ENCODE measurements at places on chromosomes 7 and 10.

DNA sequence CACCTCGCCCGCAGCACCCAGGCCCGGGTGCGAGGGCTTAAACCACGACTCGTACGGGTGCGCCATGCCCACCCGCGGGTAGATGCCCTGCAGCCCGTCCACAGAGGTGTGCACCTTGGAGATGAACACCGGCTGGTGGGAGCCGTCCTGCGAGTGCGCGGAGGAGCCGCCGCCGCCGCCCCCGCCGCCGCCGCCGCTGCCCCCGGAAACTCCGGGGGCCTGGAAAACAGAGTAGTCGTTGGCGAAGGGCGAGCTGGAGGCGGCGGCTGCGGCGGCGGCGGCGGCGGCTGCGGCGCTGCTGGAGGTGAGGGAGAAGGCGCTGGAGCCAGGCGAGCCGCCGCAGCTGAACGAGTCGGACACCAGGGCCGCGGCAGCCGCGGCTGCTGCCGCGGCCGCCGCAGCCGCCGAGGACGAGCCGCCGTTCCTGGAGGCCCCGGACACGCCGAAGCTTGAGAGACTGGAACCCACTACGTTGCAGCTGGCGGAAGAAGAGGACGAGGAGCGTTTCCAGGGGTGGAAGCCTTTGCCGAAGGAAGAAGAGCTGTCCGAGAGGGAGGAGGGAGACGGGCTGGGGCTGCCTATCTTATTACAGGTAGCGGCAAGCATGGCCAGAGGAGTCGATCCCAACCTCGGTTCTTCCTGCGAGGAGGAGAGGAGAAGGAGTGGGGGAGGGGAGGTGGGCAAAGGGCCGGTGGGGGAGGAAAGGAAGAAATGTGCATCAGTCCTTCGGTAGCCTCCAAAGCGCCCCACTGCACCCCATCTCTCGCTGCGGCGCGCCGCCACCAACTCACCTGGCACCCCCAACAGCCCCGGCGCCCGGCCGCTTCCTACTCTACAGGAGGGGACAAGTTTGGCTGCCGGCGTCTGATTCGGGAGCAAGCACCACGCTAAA is 1.3 kb downstream of the SP8 start:
- DNase-seq, result no peak

DNA sequence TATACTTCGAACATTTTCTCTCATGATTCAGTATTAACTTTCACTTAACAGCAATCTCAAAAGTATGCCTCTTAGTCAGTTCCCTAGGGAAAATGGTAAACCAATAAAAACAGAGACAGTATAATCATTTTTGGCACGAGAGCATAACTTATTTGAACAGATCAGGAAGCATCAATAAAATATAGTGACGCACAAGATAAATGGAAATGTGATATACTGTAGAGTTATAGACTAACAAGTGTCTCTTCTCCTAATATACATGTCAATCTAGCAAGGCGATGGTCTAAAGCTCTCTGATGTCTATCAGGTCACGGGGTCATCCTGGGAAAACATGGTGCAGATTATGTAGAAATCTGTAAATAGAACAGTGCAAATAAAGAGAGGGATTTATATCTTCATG is 131.6 kb downstream of the HGF start:
- no peak for DNase-seq

DNA sequence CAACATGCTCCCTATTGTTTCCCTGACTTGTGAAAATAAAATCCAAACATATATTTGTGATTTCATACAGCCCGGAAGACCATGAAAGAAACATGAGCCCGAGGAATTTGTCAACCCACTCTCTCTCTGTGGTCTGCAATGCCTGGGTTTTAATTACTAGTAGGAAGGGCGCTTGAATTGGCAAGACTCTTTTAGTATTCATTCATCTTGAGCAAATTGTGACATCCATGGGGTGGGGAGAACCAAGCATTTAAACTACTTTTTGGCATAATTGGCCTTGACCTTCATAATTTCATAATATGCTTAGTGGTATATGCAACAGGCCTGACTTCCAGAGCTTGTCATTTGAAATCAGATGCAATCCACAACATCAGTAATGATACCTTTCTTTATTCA is 142.4 kb upstream of the BMPER start:
- no peak for DNase-seq

GRCh38 chr7:124765401-124766352 is at the start of gene GPR37:
Gene GPR37, minus strand, starts transcription at chr7:124765792. Its CDS starts 816 bp downstream, at chr7:124764976.
- DNase-seq, result no peak

GRCh38 chr10:42242135-42242805 is 396.1 kb downstream of the ZNF33B start:
- no peak for DNase-seq

GRCh38 chr7:43729924-43730248 is 563 bp upstream of the COA1 start:
- no peak for DNase-seq

DNA sequence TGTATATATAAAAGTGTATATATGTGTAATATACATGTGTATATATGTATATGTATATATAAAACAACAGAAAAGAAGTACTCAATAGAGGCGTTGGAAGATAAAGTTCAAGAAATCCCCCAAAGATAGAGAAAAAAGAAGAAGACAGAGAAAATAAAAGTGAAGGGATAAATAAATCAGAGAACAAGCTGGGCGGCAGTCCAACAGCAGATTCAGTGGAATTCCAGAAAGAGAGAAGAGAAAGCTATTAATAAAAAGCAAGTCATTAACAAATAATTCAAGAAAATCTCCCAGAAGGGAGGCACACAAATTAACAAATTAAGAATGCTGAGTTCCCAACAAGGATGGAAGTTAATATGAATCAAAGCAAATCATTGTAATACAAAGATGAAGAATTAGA is 59.3 kb upstream of the RNF148 start:
- DNase-seq, result no peak

DNA sequence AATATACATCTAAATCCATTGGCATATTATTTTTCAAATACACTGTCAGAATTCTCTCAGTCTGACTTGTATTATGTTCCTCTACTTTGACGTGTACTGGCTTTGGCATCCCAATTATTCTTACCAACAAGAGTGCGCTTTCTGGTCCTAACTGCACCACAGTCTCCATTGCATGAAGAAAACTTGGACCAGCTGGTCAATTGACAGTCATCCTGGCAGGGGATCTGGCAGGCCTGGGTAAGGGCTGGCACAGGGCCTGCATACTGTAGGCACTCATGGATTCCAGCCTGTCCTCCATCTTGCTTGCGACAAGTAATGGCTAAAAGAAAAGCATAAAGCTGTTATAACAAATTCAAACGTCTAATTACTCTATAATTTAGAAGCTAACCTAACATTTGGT is 384.9 kb downstream of the THSD7A start:
- DNase-seq, result no peak

- DNase-seq, result no peak
Measured at GRCh38 chr7:44220046-44220357, 19.2 kb downstream of the YKT6 start.

DNA sequence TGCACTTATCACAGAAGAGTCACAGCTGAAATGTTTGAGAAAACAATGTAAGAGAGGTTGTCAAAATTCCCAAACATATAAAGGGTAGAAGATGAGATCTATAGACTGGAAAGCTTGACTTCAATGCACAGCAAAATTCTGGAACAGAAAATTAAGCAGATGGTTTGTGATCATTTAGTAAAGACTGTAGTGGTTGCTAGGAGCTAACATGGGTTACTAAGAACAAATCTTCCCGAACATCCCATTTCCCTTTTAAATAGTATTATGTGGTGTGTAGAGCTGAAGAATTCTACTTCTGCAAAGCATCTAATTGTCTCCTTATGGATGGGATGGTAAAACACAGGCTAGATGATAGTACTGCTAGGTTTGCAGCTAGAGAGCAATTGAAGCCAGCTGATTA is 312.3 kb downstream of the CAMK1D start:
- no peak for DNase-seq

GRCh38 chr10:114420811-114421485 is 16.6 kb upstream of the AFAP1L2 start:
- no peak for DNase-seq

DNA sequence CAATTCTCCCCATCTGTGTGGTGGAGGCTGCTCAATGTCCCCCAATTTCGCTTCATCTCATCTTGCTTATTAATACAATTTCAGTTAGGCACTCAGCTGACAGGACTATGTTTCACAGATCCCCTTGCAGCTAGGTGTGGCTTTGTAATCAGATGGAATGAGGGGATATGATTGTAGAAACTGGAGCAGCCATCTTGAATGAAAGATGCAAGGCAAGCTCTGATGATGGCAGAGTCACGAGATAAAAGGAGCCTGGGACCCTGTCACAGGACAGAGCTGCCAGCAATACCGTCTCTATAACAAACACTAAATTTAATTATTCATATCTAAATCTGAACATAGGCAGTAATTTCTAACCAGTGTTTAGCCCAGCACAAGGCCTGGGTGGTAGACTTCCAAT is 991 bp upstream of the DLD start:
- DNase-seq, result no peak

DNA sequence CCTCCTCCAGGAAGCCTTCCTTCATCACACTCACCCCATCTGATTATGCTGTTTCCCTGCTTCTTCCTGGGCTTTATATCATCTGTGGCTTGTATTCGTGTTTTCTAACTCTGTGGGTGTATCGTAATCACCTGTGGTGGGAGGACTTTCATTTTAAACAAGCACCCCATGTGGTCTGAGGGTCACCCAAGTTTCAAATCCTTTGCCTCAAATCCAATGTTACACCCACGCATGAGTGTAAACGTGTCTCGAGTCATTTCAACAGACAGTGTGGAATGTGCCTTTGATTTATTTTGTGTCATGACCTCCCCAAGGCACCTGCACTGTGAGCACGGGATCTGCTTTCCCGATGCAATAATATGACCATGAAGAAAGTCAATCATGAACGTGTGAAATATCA is 17.5 kb upstream of the LYZL2 start:
- no peak for DNase-seq

DNA sequence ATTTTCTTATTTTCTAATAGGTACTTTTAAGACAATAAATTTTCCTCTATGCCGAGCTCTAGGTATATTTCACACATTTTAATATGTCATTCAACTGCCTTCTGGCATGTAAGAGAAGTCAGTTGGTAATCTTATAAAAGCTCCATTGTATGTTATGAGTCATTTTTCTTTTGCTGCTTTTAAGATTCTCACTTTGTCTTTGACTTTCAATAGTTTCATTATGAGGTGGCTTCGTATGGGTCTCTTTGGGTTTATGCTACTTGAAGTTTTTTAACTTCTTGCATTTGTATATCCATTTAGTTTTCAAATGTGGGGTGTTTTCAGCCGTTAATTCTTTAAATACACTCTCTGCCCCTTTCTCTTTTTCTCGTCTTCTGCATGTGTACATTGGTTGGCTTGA is 80.5 kb downstream of the ABCA13 start:
- DNase-seq, result no peak

DNA sequence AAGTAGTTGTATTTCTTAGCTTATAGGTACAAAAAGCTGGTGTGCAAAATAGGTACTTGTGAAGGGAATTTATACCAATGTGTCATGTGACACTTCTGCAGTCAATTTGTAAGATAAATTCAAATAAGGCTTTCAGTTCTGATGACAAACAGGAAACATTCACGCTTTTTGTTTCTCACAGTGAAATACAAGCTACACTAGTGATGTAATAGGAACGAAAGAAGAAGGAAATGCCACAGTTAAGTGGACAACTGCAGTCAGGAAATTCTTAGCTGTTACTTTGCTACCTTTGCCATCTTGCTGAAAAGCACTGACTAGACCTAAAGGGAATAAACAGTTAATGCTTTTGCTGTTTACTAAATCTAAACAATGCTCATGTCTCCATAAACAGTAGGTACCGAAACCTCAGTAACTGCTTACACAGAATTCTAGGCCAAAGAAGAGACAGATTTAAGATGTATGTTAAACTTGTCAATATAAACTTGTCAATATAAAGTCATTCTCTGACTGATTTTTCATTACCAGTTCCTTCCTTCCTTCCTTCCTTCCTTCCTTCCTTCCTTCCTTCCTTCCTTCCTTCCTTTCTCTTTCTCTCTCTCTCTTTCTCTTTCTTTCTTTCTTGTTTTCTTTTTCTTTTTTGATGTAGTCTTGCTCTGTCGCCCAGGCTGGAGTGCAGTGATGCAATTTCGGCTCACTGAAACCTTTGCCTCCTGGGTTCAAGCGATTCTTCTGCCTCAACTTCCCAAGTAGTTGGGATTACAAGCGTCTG is 10.1 kb downstream of the OTUD1 start:
- DNase-seq, result no peak

DNA sequence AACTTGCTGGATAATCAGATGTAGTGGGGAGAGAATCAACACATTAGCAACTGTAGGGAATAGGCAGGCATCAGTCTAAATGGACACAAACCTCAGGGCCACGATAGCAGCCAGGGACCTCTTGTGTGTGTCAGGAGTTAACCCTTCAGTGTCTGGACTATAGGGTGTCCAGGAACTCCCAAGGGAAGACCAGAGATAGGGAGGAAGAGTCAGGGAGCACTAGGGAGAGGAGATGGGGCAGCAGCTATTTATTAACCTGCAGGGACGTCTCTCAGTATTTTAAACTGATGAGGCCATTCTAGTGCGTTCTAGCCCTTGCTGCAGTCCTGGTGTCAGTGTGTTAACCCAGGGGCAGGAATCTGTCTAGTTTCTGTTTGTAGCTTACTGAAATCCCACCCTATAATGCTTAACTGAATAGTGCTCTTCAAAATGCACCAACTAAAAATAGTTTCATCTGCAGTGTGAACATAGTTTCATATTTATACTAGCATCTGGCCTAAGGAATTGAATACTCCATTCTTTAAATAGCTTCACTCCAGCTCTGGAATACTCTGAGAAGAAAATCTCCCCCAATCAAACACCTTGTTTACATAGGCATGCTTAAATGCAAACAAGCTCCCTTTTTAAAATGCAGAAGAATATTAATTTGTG is 62.7 kb downstream of the ARID5B start:
- no peak for DNase-seq

- no peak for DNase-seq
Measured at GRCh38 chr7:102170393-102170970, 116.2 kb upstream of the SH2B2 start.

- no peak for DNase-seq
Measured at GRCh38 chr7:54541669-54542625, at the start of gene VSTM2A. Gene VSTM2A, plus strand, starts transcription at chr7:54542375. Its CDS starts 356 bp downstream, at chr7:54542731.

DNA sequence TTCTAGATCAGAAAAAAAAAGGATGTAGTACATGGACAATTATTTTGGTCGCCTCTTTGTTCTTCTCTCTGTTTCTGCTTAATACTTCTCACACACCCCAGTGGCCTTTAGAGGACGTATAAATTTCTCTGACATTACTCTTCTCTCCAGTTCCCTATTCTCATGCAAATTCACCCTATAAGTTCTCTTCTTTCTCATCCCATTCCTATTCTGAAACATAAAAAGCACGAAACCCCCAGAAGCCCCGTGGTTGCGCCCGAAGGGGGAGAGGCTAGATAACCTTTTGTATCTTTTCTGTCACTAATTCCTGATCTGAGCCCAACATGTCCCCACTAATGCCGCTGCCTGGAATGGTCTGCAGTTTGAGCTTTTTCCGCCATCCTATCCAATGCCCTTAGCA is 136.9 kb downstream of the SKIDA1 start:
- DNase-seq, result no peak

GRCh38 chr10:112359606-112360307 is 14.2 kb upstream of the ACSL5 start:
- DNase-seq, result no peak
